T-helper 2 cell treated with Interferon-gamma antibody and Interleukin-4, amounts not matched to agents 5 μg/mL and 100 μg/mL, for 36 hours (primary cell): ENCODE measurements at places on chromosomes 12 and 14.

DNA sequence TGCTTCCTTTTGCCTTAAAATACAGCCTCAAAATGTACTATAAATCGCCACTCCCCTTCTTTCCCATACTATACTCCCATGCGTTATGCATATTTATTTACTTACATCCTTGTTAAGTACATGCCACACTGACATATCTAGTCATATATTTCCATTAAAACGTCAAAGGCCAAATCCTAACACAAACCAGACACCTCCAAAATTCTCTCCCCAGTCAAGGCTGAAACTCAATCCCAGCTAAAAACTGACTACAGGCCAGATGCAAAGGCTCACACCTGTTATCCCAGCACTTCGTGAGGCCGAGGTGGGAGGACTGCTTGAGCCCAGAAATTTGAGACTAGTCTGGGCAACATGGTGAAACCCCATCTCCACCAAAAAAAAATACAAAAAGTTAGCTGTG is 5.7 kb upstream of the CAND1 start:
- no peak for DNase-seq

GRCh38 chr14:101736071-101736470 is 25.4 kb upstream of the PPP2R5C start:
- no peak for DNase-seq

- DNase-seq, result no peak
These were observed 23.7 kb downstream of the LEMD3 start for GRCh38 chr12:65192963-65193516.

- DNase-seq, result no peak
These were observed 105.6 kb downstream of the SLC25A47 start for GRCh38 chr14:100428727-100429126.

- no peak for DNase-seq
These were observed 11.4 kb upstream of the PKP2 start for GRCh38 chr12:32907898-32908476.

GRCh38 chr14:20499881-20500280 is 5.5 kb upstream of the RNASE10 start:
- DNase-seq, result no peak

DNA sequence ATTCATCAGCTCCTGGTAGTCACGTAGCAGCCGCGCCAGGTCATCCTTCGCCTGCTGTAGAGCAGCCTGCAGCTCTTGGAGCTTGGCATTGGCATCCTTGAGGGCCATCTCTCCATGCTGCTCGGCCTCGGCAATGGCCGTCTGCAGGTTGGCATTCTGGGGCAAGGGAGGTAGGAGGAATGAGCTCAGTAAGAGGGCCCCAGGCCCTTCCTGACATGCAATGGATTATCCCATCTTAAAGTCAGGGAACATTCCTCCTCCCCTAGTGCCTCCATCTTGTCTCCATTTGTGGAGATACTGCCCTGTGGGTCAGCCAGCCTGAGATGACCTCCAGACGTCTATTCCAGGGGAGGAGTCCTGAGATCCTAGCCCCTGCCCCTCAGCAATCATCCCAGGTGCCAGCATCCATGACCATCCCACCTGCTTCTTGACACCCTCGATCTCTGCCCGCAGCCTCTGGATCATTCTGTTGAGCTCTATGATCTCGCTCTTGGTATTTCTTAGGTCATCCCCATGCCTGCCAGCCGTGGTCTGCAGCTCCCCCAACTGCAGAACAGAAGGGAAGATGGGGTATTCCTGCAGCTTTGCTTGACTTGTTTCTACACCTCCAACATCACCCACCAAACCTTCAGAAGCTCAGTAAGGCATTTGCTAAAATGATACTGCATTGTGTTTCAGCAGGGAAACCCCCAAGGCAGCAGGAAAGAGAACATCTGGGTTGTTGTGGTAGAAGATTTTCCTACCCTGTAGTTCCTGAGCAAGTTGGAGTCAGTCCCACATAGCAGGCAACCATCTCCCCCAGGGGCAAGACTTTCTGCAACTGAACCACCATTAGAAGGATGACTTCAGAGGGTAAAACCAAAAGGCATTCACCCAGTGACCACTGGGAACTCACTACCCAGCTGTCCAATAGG is 4.4 kb downstream of the KRT3 start:
- DNase-seq, result no peak

- DNase-seq, result no peak
These were observed 28.8 kb upstream of the MANSC4 start for GRCh38 chr12:27808841-27809240.

GRCh38 chr12:39935839-39936238 is 170.0 kb downstream of the SLC2A13 start:
- DNase-seq, result no peak

DNA sequence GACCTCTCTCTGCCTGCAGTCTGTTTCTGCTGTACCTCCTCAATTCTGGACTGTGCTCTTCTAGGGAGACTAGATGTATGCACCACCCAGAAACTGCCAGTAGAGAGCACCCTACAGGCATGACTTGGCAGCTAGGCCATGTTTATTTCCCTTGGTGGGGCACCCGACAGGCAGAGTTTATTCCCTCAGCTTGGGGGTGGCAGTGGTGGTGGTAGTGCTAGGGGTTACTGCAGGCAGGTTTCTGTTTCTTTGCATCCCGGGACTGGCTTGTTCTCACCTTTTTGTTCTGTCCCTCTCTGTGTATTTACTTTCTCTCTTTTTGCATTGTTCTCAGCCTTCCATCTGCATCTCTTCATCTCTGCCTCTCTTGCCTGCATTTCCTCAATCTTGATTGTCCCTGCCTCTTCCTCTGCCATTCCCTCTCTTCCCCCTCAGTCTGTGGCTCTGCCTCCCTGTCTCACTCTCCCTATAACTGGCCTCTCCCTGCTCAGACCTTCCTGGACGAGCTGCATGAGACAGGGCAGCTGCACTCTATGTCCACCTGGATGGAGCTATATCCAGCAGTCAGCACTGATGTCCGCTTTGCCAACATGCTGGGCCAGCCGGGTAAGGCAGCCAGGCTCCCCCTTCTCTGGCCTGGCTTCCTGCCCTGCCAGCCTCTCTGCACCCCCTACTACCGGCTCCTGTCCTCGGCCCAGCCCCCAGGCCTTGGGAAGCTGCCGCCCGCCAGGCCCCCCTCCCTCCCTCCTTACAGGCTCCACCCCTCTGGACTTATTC is 13.8 kb downstream of the PRPF40B start:
- DNase-seq, result peak; percentile 49

GRCh38 chr12:56616244-56616643 is 13.9 kb downstream of the BAZ2A start:
- DNase-seq, result no peak

DNA sequence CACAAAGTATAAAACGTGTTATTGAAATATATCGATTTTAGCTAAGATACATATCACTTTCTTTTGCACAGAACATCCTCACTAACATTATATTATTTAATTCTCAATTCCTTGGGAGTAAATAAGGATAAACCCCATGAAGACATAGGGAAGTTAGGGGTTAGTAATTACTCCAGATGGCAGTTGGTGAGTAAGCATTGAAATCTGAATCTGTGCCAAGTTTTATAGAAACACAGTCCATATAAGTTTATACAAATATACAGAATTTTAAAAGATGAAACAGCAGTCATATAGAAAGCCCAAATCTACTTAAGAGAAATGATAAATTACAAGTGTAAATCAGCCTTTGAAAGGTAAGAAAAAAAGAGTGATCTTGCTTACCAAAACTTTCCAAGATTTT is 200.4 kb upstream of the SYT10 start:
- no peak for DNase-seq
